ENCODE measurements at places on chromosomes 5 and 9. TPM values are rescaled to one million over a fixed set of nuclear protein-coding genes. Genes with fewer than 3 reads are reported as not detected.
A peak's percentile ranks its signal among the peaks of the same experiment; 100 is the strongest.

The KIAA1958 gene
- 8.8 TPM for total RNA-seq

The PCDHB8 gene
- total RNA-seq, result not detected

- H3K36me3 ChIP-seq, result peaks cover 11% of the 10 kb centered on the region
- DNase-seq, result no peak
- no peaks in the 10 kb centered on the region for H3K27me3 ChIP-seq
- H3K4me1 ChIP-seq, result peaks cover 20% of the 10 kb centered on the region
Measured at GRCh38 chr9:7147121-7148090, 389.6 kb downstream of the KDM4C start.

DNA sequence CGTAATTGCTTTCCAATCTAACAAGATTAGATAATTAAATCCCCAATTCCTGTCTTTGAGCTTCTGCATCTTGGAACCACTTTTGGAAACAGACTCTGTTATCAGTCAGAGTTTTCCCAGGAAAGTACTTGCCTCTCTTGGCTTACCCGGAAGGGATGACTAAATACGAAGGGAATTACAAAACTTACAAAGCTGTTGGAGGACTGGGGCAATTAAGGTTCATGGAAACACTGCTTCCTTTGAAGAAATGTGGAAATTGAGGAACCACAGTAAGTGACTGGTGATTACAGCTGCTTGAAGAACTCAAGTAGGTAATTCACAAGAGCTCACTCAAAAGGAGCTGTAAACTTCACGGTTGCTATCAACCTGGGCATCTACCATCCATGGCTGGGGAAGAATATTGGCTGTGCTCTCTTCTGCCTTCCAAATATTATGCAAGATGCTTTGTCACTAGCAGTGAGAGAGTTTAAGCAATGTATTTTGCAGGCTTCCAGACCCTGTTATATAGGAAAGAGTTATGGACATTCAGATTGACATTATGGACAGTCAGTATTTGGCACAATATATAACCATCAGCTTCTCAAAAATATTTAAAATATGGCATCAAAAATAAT, 104.6 kb upstream of the MAN2A1 start:
- H3K27me3 ChIP-seq, result peaks cover 4% of the 10 kb centered on the region
- no peak for DNase-seq
- no peak overlapping the region for H3K4me3 ChIP-seq
- H3K4me1 ChIP-seq, result no peaks in the 10 kb centered on the region
- H3K36me3 ChIP-seq, result no peaks in the 10 kb centered on the region

GRCh38 chr5:163115011-163115410, 322.4 kb upstream of the CCNG1 start:
- no peaks in the 10 kb centered on the region for H3K27me3 ChIP-seq
- no peak overlapping the region for H3K4me3 ChIP-seq
- no peak overlapping the region for H3K27ac ChIP-seq
- no peaks in the 10 kb centered on the region for H3K4me1 ChIP-seq
- no peak for DNase-seq
- H3K36me3 ChIP-seq, result no peaks in the 10 kb centered on the region

The CCDC152 gene
- 18.1 TPM for total RNA-seq

The SLC25A2 gene
- total RNA-seq, result not detected

The CXCL14 gene
- total RNA-seq, result not detected

The HRH2 gene
- 41.2 TPM for total RNA-seq

DNA sequence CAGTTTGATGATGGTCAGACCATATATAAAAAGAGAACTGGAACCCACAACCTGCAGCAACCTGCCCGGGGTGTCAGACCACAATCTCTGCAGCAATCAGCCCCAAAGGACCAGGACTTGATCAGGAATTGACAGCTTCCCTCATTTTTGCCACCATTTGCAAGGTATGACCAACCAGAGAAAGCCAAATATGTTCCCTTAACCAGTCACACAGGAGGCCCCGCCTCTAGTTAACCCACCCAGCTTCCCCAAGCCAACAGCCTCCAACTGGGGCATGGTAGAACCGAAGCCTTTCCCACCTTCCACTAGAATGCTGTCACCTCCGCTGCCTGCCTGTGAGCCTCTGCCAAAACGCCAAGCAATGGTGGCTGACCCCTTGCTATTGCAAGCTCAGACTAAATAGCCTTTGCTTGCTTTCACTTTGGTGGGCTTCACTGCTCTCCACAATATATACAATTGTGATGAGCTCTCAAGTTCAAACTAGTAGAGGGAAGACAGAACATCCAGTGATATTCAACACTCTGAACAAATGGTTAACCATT, 86.3 kb downstream of the AK8 start:
- H3K36me3 ChIP-seq, result no peaks in the 10 kb centered on the region
- H3K27me3 ChIP-seq, result peaks cover 29% of the 10 kb centered on the region
- no peak for DNase-seq
- peaks cover 12% of the 10 kb centered on the region for H3K4me1 ChIP-seq
- no peak overlapping the region for H3K27ac ChIP-seq
- H3K4me3 ChIP-seq, result no peak overlapping the region

The ZCCHC9 gene
- total RNA-seq, result 39.8 TPM

- no peak for DNase-seq
- no peaks in the 10 kb centered on the region for H3K36me3 ChIP-seq
- no peaks in the 10 kb centered on the region for H3K27me3 ChIP-seq
- no peak overlapping the region for H3K4me3 ChIP-seq
- no peak overlapping the region for H3K27ac ChIP-seq
Measured at GRCh38 chr5:5298841-5299541, 123.5 kb upstream of the ICE1 start.

- H3K36me3 ChIP-seq, result no peaks in the 10 kb centered on the region
- peak within 1 kb of the TSS; percentile 95 for H3K4me3 ChIP-seq
- peaks cover 20% of the 10 kb centered on the region for H3K4me1 ChIP-seq
- peak within 1 kb of the TSS; percentile 74 for H3K27ac ChIP-seq
- DNase-seq, result peak; percentile 91
- H3K27me3 ChIP-seq, result no peaks in the 10 kb centered on the region
Measured at GRCh38 chr9:35829084-35829763, at the start of gene TMEM8B. TMEM8B (plus strand) TSS chr9:35829228; CDS start chr9:35829448, 220 bp downstream.

The ANKRD55 gene
- 0.23 TPM for total RNA-seq

DNA sequence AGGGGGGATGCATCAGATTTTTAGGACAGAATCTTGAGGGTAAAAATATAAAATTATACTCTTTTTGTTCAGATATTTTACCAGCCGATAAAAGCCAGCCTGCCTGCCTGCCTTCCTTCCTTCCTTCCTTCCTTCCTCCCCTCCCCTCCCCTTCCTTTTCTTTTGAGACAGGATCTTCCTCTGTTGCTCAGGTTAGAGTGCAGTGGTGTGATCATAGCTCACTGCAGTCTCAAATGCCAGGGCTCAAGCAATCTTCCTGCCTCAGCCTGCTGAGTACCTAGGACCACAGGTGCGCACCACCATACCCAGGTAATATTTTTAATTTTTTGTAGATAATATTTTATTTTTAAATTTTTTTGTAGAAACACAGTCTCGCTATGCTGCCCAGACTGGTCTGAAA, 330.0 kb downstream of the CCDC171 start:
- H3K4me3 ChIP-seq, result no peak overlapping the region
- no peak for DNase-seq
- H3K4me1 ChIP-seq, result no peaks in the 10 kb centered on the region
- peaks cover 1% of the 10 kb centered on the region for H3K36me3 ChIP-seq

DNA sequence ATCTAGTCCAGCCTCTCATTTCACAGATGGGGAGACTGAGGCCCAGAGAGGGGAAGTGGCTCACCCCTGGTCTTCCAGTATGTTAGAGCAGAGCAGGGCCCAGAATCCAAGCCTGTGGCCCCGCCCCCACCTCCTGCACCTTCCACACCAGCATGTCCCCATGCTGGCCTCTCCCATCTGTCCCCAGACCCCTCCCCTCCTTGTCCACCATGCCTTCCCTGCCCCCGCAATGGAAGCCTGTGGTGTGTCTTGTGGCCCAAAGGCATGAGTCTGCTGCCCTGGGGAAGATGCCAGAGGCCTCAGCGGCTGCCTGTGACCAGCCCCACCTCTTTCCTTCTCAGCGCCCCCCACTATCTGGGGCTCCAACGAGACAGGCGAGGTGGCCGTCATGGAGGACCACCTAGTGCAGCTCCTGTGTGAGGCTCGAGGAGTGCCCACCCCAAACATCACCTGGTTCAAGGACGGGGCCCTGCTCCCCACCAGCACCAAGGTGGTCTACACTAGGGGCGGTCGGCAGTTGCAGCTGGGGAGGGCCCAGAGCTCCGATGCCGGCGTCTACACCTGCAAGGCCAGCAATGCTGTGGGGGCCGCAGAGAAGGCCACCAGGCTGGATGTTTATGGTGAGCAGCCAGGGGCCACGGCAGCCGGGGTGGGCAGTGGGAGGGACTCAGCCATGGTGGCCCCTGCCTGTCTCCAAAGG, 87.2 kb downstream of the HMCN2 start:
- no peak overlapping the region for H3K4me3 ChIP-seq
- DNase-seq, result no peak
- H3K4me1 ChIP-seq, result no peaks in the 10 kb centered on the region
- no peak overlapping the region for H3K27ac ChIP-seq
- no peaks in the 10 kb centered on the region for H3K27me3 ChIP-seq

The PCDHGB3 gene
- total RNA-seq, result not detected

The SLC46A2 gene
- not detected for total RNA-seq

GRCh38 chr5:154038261-154038706, 426 bp downstream of the FAM114A2 start:
- H3K36me3 ChIP-seq, result peaks cover 16% of the 10 kb centered on the region
- peak overlapping the region; percentile 98 for H3K4me3 ChIP-seq
- H3K4me1 ChIP-seq, result peaks cover 40% of the 10 kb centered on the region
- H3K27ac ChIP-seq, result peak overlapping the region; percentile 97

GRCh38 chr5:132777209-132778069, at the start of gene SEPTIN8:
SEPTIN8 (minus strand) TSS chr5:132777239; CDS start chr5:132777137, 102 bp downstream.
- peak; percentile 57 for DNase-seq
- peak within 1 kb of the TSS; percentile 70 for H3K4me3 ChIP-seq
- no peak within 1 kb of the TSS for H3K27ac ChIP-seq
- no peaks in the 10 kb centered on the region for H3K36me3 ChIP-seq
- peaks cover 13% of the 10 kb centered on the region for H3K4me1 ChIP-seq

The RANBP17 gene
- total RNA-seq, result 0.30 TPM

The TSSK1B gene
- total RNA-seq, result not detected

DNA sequence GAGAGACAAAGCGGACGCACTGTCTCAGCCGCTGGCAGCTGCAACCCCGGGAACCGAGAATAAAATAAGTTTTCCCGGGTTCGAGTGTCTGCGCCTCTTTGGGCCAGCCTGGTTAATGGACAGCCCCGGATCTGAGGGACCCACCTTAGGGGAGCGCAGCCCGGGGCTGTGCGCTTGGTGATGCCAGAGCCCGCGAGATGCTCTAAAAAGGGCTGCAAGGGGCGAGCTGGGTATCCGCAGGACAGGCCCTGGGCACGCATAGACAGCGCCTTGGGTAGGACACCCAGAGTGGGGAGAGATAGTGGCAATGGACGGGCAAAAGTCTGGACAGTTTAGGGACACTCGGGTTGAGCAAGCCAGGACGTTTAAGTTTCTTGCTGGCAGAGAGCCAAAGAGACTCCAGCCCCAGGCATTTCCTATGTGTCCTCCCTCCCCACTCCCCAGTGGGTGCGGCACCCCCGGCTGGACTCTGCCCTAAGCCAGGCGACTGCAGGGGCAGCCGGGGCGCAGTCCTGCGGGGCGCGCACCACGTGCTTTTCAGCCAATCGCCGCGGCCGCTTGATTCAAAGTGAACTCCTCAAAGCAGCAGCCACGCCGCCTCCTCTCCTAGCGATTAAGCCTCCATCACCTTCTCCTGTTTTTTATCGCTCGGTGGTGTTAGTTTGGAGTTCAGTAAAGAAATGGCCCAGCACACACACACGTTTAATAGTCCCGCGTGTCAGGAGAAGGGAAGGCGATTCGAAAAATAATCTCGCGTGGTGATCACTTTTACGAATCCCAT, 616 bp upstream of the ENC1 start:
- H3K27ac ChIP-seq, result no peak overlapping the region
- H3K4me1 ChIP-seq, result peaks cover 26% of the 10 kb centered on the region
- H3K27me3 ChIP-seq, result peaks cover 63% of the 10 kb centered on the region
- peak overlapping the region; percentile 83 for H3K4me3 ChIP-seq

The USP20 gene
- total RNA-seq, result 55.4 TPM

The ARID3C gene
- total RNA-seq, result not detected

The DMAC1 gene
- 57.4 TPM for total RNA-seq

The TTC16 gene
- 1.3 TPM for total RNA-seq

DNA sequence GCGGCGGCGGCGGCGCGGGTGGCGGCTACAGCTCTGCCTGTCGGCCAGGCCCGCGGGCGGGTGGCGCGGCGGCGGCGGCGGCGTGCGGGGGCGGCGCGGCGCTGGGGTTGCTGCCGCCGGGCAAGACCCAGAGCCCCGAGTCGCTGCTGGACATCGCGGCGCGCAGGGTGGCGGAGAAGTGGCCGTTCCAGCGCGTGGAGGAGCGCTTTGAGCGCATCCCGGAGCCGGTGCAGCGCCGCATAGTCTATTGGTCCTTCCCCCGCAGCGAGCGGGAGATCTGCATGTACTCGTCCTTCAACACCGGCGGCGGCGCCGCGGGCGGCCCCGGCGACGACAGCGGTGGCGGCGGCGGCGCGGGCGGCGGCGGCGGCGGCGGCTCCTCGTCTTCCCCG, 296 bp downstream of the ZSWIM6 start:
- peak; percentile 49 for DNase-seq
- H3K4me3 ChIP-seq, result peak overlapping the region; percentile 84
- H3K4me1 ChIP-seq, result peaks cover 46% of the 10 kb centered on the region
- peak overlapping the region; percentile 86 for H3K27ac ChIP-seq

The FBXO38 gene
- total RNA-seq, result 38.8 TPM

The GLRA1 gene
- total RNA-seq, result not detected

The SV2C gene
- total RNA-seq, result not detected

- H3K4me3 ChIP-seq, result no peak overlapping the region
- H3K27me3 ChIP-seq, result no peaks in the 10 kb centered on the region
- H3K4me1 ChIP-seq, result no peaks in the 10 kb centered on the region
- no peak overlapping the region for H3K27ac ChIP-seq
Measured at GRCh38 chr5:125295405-125295872, 549.0 kb upstream of the ZNF608 start.

DNA sequence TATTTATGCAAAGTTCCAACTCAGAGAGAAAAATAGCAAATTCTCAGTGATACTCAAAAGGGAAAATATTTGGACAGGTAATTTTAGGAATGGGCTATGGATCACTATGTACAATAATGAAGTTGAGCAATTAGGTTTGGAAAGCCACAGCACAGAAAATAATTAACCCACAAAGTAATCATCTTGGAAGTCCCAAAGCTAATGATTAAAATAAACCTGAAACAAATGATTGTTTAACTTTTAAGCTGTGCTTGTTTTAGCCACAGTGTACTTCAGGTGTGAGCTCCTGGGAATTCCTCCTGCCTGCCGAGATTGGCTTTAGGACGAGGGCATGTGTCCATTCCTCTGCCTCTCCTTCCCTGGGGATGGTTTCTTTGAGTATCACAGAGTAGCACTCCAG, 403.9 kb downstream of the ZSWIM6 start:
- H3K27ac ChIP-seq, result no peak overlapping the region
- H3K36me3 ChIP-seq, result no peaks in the 10 kb centered on the region
- peaks cover 27% of the 10 kb centered on the region for H3K27me3 ChIP-seq
- H3K4me3 ChIP-seq, result no peak overlapping the region
- no peaks in the 10 kb centered on the region for H3K4me1 ChIP-seq
- no peak for DNase-seq

The TAS2R1 gene
- total RNA-seq, result not detected

- DNase-seq, result no peak
- H3K4me3 ChIP-seq, result peak overlapping the region; percentile 79
- peaks cover 45% of the 10 kb centered on the region for H3K4me1 ChIP-seq
Measured at GRCh38 chr5:56817263-56818014, 2.1 kb downstream of the MAP3K1 start.

GRCh38 chr9:23850690-23851629, 24.9 kb upstream of the ELAVL2 start:
- H3K4me1 ChIP-seq, result peaks cover 6% of the 10 kb centered on the region
- no peak overlapping the region for H3K27ac ChIP-seq
- no peak for DNase-seq
- peak overlapping the region; percentile 51 for H3K4me3 ChIP-seq
- H3K27me3 ChIP-seq, result peaks cover 37% of the 10 kb centered on the region

All from activated naive CD8-positive, alpha-beta T cell treated with anti-CD3 and anti-CD28 coated beads for 36 hours (primary cell).